Stimulated activated CD4-positive, alpha-beta T cell treated with anti-CD3 and anti-CD28 coated beads, Interleukin-4, amount 100 ng/mL, for 48 hours (primary cell): ENCODE measurements at places on chromosomes 13 and 19.

GRCh38 chr13:101654883-101655282 is 202.4 kb downstream of the ITGBL1 start:
- DNase-seq, result no peak

DNA sequence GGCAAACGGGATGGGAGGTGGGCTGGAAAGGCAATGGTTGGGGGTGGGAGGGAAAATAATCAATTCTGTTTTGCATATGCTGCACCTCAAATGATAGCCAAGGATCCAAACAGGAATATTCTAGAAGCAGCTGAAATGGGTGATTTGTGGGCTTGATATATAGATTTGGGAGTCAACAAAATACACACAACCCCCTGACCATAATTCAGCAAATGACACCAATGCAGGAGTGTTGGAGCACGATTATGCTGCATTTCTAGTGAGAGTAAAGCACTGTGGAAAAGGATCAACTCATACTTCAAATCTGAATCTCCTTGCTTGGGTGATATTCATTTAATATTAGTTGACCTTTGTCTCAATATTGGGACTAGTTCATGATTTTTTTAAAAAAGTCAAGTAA is 36.0 kb downstream of the LCP1 start:
- DNase-seq, result no peak

- DNase-seq, result no peak
Measured at GRCh38 chr19:34310494-34310981, 54.5 kb upstream of the GPI start.

DNA sequence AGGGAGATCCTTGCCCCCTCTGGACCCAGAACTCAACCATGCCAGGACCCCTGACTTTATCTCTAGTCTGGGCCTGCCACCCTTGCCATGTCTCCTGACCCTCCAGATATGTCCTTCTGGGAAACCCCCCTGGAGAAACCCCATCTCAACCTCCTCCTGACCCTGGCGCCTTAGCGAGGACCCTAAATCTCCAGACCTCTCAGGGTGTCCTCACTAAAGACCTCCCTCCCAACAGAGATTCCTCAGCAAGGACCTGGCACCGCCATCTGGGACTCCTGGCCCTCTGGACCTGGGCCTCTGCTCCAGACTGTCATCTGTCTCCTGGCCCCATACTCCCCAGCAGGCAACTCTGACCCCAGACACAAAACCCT is 1.3 kb downstream of the KCNK6 start:
- DNase-seq, result no peak

DNA sequence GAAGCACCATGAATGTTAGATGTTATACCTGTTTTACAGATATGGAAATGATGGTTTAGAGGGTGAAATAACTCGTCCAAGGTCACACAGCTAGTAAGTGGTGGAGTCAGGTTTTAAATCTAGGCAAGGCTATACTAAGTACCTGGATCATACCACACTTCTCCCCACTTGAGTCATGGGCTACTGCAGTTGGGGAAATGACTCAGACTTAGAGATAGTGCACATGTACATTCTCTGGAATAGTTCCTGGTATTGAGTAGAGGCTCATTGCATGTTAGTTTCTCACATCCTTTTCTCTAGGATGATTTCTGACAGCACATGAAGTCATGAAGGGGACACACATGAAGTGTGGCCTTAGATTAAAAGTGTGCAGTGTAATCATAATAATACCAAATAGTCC is 76.2 kb upstream of the TNFSF11 start:
- DNase-seq, result no peak

GRCh38 chr19:38665950-38666662 is 18.7 kb downstream of the ACTN4 start:
- no peak for DNase-seq

DNA sequence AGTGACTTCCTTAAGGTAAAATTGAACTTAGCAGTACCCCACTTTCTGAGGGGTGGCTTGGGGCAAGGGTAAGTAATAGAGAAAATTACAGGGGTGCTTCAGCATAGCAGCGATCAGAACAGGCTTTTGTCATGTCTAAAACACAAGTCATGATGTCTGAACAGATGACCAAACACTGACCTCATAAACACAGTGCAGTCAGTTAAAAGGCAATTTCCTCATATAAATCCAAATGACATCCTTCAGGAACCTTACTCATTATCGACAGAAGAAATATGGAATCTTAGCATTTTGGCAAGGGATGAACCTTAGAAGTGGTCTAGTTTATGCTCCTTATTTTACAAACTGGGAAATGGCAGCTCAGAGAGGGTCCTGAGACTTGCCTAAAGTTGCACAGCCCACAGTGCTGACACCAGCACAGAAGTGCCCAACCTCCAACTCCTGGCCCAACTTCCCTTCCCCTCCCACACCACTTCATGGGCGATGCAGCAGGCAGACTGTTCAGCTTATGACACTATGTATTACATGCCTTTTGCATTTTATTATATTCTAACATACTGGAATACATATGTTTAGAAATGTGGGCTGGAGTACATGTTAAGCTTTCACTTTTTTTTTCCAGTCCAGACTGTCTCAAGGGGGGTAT is 3.6 kb downstream of the GJA3 start:
- no peak for DNase-seq

GRCh38 chr19:14769201-14769600 is 9.2 kb downstream of the ADGRE2 start:
- no peak for DNase-seq

- no peak for DNase-seq
Measured at GRCh38 chr19:18396471-18397241, 766 bp downstream of the LRRC25 start.

DNA sequence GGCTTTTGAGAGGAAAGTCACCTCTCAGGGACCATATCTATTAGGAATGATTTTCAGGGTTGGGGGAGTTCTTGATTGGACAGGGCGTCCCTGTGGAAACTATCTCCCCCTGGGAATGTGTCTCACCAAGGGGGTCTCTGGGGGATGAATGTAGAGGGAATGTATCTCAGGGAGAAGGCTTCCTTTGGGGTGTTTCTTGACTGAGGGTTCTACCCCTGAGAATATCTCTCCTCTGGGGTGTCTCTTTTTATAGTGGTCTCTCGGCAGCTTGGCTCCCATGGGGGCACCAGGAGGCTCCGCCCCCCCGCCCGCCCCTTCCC is 1.0 kb downstream of the RTBDN start:
- no peak for DNase-seq

DNA sequence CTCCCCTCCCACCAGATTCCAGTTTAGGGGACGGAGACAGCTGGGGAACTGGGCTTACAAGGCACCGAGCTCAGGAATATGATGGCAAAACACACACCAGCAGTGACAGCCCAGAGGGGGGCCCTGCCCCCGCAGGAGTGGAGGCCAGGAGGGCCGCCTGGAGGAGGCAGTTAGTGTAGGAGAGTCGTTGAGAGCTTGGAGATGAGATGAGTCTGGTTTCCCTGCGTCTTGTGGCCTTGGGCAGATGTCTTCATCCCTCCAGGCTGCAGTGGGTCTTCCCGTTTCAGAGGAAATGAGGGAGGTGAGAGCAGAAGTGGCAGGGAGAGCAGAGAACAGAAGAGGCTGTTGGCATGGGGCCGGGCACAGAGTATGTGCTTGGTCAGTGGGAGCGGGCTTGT is 4.9 kb downstream of the CELF5 start:
- DNase-seq, result no peak

DNA sequence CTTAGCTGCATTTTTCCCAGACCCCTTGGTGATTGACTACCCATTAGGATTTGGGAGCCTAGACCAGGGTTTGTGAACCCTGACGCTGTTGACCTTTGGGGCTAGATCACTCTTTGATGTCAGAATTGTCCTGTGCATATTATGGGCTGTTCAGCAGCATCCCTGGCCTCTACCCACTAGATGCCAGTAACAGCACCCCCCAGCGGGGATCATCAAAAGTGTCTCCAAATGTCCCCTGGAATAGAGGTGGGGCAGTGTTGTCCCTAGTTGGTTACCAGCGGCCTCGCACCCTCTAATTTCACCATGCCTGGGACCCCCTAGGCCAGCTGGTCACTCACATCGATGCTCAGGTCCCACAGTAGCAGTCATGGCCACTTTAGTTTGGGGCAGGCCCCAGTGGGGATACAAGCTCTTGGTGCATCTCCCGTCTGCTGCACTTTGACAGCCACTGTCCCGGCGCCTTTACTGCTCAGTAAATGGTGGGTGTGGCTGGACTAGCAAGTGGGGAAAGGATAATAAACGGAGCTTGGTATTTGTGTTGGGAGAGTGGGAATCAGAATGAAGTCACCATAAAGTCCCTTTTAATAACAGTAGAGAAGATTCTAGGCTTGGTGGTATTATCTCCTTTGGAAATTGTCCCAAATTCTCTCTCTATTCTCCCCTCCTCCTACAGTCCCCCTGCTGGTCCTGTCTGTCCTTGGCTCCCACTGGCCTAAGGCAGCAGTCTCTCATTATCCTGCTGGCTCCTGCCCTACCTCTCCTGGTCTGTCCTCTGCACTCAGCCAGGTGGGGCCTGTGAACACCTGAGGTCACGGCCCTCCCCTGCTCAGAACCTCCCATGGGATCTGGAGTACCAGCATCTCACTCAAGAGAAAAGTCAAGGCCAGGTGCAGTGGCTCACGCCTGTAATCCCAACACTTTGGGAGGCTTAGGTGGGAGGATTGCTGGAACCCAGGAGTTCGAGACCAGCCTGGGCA is 80.6 kb downstream of the SIPA1L3 start:
- DNase-seq, result no peak

DNA sequence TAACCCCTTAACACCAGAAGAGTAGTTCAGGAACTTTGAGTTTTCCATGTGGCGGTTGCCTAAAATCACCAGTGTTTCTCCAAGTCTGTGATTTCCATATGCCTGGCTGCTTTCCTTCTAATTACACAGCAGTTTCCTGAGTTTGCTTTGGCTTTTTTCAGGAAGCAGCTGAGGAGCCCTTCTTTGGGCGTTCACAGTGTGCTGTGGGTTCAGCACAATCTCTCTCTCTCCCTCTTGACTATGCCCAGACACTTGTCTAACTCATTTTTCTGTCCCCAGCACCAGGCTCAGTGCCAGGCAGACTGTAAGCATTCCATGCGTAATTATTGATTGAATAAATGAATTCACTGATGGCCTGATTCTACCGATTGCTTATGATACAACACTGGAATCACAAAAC is 19.7 kb downstream of the SCEL start:
- DNase-seq, result no peak

DNA sequence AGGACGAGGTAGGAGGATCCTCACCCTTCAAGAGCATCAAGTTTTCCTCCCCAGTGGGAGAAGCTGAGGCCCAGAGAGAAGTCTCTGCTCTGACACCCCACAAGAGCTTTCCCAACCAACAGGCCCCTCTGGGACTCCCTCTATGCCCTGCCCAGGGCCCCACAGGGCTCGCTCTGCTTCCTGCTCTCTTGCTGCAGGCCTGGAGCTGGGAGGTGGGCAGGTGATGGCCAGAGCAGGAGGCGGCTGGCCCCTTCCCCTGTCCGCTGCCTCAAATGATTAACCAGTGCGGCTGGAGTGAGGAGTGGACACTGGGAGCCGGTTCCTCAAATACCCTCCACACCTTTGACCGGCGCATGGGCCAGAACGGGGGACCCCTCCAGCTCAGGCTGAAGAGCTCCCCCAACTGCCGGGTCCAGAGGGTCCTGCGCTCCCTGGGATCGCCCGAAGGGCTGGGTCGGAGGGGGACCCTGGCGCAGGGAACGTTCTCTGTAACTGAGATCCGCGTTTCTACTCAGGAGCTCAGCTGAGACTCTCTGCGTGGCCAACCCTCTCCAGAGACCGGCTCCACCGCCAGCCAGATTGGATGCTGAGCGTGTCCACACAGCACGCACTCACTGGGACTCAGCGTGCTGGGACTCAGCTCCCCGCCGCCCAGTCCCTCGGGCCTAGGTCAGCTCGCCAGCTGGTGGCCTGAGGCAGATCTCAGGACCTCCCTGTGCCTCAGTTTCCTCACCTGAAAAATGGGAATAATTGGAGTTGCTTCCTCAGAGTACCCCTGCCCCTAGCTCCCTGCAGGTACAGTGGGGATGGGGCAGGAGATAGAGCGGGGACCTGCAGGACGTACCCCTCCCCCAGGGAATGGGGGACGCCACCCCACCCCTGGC is 6.7 kb upstream of the ONECUT3 start:
- no peak for DNase-seq

- no peak for DNase-seq
Measured at GRCh38 chr13:89282241-89282640, 1611.1 kb downstream of the SLITRK5 start.

- no peak for DNase-seq
Measured at GRCh38 chr13:95882121-95882520, 171.1 kb downstream of the UGGT2 start.

- no peak for DNase-seq
Measured at GRCh38 chr13:42377640-42378382, 105.9 kb downstream of the AKAP11 start.

- DNase-seq, result no peak
Measured at GRCh38 chr13:113327391-113327765, 30.3 kb downstream of the LAMP1 start.

DNA sequence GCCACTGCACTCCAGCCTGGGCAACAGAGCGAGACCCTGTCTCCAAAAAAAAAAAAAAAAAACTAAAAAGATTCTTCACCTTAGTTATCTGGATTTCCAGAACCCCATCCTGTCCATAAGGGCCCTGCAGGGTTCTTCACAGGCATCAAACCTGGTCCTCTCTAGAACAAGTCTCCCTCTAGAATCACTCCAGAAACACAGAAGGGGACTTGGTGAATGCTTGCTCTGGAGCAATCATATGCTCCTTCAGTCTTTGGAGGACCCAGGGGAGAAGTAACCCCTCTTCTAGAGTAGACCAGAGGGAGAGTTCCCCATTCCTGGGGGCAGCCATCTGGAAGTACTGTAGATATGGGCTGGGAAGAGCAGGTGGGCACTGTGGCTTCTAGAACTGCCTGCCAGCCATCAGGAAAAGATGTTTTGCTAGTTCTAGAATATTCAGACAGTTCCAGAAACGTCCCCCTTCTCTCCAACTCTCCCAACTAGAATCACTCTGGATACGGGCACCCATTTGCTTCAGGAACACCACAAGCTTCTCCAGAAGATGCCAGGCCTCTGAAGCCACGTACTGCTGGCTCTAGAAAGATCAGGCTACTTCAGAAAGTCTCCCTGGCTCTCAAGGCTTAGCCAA is 2.8 kb downstream of the FUT1 start:
- no peak for DNase-seq

DNA sequence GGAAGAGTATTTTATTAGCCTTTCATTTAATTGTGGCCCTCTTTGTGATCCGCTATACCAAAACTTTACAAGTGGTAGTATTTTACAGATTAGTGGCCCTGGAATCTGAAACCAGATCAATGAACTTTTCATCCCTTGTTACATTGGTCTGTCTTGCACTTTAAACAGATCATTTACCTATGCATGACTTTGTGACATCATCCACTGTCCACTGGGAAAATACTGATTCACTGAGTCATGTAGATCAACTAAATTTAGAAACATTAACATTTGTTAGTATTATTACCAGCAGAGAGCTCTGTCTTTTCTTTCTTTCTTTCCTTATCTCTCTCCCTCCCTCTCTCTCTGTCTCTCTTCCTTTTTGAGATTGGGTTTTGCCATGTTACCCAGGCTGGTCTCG is 17.5 kb downstream of the PCDH8 start:
- DNase-seq, result no peak
